AG09309 (cell line): ENCODE measurements at places on chromosomes 4 and X.

- no peak for DNase-seq
Measured at GRCh38 chrX:68894142-68894512, 65.3 kb downstream of the EFNB1 start.

DNA sequence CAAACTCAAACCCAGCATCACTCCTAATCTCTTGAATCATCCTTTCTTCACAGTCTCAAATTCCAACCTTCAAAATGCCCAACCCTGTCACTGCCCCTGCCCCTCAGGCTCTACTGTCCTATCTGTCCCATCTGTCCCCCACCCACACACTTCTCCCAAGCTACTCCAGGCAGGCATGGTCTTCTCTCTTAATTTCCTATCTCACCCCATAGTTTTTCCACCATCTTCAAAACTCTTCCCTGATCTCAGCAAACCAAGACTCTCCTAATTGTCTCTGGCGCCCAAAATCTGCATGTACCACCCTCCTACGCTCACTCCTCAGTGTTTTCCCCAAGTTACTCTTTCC is 644 bp downstream of the LAMP2 start:
- no peak for DNase-seq

DNA sequence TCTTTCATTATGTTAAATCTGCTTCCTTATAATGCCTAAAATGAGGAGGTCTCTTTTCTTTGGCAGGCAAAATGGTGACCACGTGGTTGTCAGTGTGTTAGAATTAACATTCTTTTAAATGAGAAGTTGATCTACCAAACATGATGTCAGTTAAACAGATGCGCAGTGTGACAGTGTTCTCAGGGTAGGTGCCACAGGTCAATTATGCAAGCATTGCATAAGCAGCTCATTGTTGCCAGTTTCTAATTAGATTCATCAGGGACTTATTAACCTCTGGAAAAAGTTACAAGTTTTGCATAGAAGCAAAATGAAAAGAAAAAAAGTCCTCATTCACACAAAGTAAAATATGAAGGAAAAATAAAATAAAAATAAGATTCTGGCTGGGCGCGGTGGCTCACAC is 324.1 kb upstream of the GALNT7 start:
- DNase-seq = no peak

- no peak for DNase-seq
Measured at GRCh38 chr4:64272432-64272831, 136.8 kb downstream of the TECRL start.

GRCh38 chrX:131057706-131058105 is 440 bp upstream of the ARHGAP36 start:
- DNase-seq = no peak

GRCh38 chrX:16797841-16798240 is 11.6 kb downstream of the TXLNG start:
- DNase-seq = no peak

DNA sequence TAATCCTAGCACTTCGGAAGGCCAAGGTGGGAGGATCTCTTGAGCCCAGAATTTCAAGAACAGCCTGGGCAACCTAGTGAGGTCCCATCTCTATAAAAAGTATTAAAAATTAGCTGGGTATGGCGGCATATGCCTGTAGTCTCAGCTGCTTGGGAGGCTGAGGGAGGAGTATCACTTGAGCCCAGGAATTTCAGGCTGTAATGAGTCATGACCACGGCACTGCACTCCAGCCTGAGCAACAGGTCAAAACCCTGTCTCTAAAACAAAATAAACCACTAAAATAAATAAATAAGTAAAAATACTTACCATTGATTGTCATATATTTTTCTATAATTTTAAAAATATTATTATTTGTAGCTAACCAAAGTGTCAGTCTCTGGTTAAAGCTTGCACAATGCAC is 315.6 kb upstream of the SMIM31 start:
- DNase-seq = no peak

- no peak for DNase-seq
Measured at GRCh38 chr4:6641971-6642320, 1.5 kb downstream of the MRFAP1 start.

- peak; percentile 10 for DNase-seq
Measured at GRCh38 chr4:140609548-140610425, 41.0 kb upstream of the UCP1 start.

GRCh38 chrX:71292669-71293365 is 8.7 kb upstream of the ITGB1BP2 start:
- DNase-seq = no peak

DNA sequence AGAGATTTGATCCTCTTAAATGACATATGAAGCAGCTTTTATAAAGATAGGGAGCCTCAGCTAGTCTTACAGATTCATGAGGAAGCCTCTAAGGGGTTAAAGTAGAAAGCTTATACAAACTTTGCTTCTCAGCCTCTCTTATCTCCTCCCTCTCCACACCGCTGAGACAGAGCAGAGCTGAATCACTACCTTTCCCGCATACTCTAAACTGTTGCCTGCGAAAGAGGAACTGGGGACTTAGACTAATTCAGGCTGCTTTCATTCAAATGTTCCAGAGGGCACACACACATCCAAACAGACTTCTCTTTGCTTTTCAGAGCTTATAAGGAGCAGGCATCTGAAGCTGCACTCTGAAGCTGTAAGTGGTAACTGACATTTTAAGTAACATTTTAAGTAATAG is at the start of gene SERTM2:
SERTM2 (plus strand) TSS at position 169 of the 400 bp plus-strand sequence. CDS start 7,213 bp downstream, outside the sequence.
- no peak for DNase-seq

DNA sequence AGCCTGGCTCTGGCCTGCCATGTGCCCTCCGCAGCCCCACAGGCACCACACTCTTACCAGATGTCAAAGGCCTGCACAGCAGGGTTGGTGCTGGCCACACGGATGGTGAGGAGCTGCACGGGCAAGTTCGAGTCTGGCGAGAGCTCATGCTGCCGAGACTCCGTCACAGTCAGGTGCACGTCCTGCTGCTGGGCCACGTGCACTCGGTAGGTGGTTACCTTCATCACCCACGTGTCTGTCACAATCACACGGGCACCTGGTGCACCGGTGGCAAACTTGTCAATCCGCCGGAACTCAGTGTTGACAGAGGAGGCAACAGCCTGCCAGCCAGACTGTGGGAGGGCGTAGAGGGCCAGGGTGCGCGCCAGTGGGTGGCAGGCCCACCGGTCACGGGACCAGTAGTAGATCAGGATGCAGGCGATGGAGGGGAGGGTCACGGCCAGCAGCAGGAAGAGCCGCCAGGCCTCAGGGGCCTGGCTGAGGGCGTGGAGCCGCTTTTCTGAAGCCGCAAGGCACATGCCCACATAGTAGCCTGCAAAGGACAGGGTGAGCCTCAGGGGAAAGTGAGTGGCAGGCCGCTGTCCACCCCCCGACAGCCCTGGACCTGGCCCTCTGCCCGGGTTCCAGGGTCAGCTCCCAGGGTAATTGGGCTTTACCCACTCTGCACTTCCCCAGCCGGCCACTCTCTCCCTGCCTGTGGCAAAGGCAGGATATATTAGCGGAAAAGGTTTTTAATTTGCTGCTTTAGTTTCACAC is 2.9 kb downstream of the TMEM129 start:
- DNase-seq = no peak
